NCI-H82 (cell line): ENCODE measurements at places on chromosomes 11 and 22.

- DNase-seq = no peak
These were observed 1.0 kb downstream of the CTR9 start for GRCh38 chr11:10752061-10752460.

- no peak for DNase-seq
These were observed 287.4 kb upstream of the PDGFD start for GRCh38 chr11:104451197-104451893.

DNA sequence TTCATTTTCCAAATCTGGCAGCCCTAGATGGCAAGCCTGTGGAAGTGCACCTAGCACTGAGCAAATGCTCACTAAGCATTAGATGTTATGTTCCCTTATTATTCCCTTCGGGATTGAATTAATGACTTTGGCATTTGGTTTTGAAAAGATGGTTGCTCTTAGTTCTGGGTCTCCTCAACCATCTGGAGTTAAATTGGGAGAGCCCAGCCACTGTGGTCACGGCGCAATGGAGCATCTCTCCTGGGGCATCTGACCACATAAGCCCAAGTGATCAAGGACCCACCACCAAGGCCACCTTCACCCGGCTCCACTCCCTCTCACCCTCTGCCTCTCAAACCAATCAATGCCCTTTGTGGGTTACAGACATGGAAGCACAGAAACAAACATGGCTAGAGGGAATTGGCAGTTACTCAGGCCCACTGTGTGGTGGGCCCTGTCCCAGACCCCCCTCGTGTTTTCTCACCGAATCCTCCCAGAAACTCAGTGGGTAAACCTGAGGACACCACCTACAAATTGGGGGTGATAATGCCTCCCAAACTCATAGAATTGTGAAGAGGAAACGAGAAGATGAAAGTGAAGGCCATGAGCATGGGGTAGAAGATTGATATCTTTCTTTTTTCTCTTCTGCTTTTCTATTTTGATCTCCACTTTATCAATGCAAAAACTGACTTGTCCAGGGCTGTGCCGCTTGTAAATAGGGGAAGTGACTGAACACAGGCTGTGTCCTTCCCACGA is 52.2 kb downstream of the IRAG1 start:
- DNase-seq = no peak

DNA sequence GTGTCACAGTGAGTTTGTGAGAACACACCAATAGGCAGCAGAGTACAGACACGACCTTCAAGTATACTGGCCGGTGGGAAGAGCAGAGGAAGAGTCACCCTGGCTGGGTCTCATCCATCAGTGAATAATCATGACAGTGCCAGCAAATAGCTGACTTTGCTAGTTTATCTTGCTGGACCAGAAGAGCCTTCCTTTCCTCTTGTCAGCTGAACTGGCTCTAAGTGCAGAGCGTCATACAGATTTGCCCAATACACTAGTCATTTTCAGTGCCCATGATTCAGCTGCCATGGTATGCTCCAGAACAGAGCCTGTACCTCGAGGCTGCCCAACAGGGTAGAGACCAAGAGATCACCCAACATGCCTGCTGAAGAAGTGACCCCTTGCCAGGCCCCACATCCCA is 82.9 kb upstream of the TBCEL start:
- no peak for DNase-seq

DNA sequence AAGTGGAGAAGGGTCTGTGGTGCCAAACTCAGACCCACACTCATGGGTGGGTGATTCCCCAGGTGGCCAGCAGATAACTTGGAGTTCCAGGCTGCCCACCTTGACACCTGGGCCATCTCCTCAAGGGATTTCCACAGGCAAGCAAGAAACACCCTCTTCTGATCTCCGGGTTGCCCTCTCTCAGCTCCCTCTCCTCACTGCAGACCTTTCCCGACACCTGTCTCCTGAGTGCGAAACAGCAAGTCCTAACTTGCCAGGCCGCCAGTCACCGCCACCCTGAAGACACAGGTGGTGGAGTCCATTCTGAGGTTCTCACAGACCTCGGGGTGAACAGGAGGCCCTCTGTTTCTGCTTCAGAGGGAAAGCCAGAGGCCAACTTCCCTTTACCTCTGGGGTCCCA is 16.6 kb downstream of the GALNT18 start:
- DNase-seq = no peak

- DNase-seq = no peak
These were observed 227.4 kb downstream of the INSC start for GRCh38 chr11:15342163-15342562.

DNA sequence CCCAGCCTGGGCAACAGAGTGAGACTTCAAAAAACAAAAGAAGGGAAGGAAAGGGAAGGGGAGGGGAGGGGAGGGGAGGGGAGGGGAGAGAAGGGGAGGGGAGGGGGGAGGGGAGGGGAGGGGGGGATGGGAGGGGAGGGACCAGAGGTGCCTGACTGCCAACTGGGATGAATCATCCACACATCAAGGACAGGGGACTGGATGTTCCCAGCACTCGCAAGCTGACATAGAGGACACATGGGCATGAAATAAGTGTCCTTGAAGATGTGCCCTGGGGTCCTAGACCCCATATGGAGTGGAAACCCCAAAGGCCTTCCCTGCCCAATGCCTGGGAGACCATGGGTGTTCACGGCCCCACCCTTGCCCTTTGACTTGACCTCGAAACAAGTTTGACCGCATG is 19.8 kb downstream of the TST start:
- no peak for DNase-seq

- DNase-seq = peak; percentile 62
These were observed 536.6 kb downstream of the SOX6 start for GRCh38 chr11:15819679-15820286.

DNA sequence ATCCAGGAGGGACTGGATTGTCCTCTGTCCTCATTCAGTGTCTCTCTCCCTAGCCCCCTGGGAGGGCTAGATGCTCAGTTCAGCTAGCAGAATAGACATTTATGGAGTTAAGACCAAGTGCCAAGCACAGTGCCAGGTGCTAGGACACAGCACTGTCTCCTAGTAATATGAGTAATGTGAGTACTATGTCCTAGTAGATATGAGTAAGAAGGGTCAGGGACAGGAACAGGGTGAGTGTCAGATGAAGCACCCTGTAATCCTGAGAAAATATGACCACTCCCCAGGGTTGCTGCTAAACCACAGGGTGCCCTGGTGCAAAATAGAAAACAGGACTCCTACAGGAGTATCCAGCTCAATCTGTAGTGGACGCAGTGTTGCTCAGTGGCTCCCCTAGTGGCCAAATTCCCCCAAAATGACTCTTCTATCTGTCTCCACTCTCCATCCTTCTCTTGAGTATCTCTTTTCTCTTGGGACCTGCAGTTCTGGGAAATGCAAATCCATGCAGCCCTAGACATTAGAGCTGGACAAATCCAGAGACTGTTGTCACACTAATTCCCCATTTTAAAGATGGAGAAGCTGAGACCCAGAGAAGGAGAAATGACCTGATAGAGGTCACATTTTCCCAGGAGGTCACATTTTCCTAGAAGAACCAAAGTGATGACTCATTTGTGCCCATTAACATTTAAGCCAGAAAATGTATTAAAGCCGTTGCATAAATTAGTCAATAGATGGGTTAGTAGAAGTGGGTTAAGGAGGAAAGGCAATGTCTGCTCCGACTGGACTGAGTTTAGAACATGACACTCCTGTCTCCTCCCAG is 214.3 kb downstream of the NXPE2 start:
- peak; percentile 34 for DNase-seq

- DNase-seq = no peak
These were observed 12.4 kb upstream of the SYN3 start for GRCh38 chr22:33070600-33070999.

DNA sequence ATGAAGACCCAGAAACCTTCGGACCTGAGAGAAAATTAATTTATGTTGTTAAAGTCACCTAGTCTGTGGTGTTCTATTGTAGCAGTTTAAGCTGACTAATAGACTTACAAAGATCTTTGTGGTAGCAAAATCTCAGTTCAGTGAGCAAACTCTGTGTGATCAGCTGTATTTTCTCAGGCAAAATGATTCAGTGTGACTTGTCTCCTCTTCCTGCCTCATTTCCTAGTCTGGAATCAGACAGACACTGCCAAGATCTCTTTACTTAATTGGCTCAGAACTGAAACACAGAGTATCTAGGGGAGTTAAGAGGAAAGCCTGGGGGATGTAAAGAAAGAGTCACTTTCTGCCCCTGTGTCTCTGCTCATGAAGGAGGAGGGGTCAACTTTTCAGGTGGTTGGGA is 564.7 kb downstream of the KCNA4 start:
- DNase-seq = peak; percentile 42

DNA sequence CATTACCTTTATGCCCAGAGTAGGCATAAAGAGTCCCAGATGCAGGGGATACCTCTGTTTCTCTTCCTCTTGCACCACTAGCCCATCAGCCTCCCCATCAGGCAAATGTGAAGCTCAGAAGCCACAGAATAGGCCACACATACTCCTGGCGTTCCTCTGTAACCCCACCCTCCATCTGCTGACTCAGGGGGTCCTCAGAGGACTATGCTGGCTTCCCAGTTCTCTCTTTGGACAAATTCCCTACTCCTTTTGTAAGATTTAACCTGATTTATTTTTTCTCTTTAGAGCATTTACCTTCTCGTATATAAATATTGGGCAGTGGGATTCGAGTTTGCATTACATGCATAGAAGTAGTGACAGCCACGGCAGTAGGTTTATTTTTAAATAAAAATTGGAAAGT is 262.3 kb upstream of the CADM1 start:
- DNase-seq = no peak

GRCh38 chr11:31802609-31802989 is 8.5 kb downstream of the PAX6 start:
- DNase-seq = no peak

GRCh38 chr11:12927886-12928285 is 81.2 kb upstream of the RASSF10 start:
- no peak for DNase-seq

- DNase-seq = peak; percentile 71
These were observed 67.3 kb upstream of the NUP50 start for GRCh38 chr22:45096256-45096907.

DNA sequence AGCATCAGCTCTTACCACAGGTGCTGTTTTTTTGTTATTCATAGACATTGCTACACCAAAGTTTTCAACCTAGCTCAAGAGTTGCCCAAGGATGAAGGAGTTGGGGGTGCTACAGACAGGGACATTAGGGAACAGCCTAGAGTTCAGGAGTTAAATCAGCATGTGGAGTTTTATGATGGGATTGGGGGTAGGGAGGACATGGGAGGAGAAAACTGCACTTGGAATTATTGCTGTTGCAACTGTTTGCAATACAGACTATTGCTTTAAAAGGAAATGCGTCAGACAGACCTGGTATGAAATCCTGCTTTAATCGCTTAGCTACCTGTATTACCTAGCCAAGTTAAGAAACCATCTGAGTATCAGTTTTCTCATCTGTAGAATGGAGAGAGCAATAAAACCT is 6.3 kb downstream of the TMA7B start:
- no peak for DNase-seq

DNA sequence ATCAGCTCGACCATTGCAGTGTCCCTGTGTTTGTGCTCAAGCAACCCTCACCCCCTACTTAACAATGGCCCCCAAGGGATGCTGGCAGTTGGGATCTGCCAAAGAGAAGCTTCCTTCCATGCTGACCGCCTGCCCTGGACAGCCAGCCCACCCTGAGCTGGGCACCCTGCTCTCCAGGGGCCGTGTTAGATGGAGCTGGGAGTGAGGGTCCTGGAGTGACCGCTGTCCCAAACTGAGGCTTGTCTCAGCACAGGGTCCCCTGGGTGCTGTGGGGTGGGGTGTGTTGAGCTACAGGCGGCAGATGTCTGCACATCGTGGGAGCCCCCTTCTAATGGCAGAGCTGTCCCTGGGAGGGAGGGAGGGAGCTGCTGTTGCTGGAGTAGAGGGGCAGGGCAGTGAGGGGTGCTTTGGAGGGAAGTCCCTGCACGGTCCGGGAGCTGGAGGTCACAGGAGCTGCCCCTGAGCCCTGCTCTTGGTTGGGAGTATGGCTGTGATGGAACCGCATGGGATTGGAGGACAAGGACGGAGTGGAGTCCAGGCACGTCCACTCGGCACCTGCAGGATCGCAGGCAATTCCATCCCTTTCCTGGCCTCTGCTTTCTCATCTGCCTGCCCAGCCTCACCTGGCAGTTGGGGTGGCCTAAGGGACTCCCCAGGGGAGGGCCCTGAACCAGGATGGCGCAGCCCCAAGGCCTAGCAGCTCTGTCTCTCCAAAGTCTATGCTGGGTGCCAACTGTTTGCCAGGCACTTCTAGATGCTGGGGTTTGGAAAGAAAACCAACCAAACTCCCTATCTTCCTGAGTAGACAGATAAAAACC is 126.3 kb downstream of the ARHGAP8 start:
- DNase-seq = no peak

- no peak for DNase-seq
These were observed at the start of gene RANBP1 for GRCh38 chr22:20115691-20116375. Gene RANBP1, plus strand, starts transcription at chr22:20116104. Its CDS starts 81 bp downstream, at chr22:20116185.

DNA sequence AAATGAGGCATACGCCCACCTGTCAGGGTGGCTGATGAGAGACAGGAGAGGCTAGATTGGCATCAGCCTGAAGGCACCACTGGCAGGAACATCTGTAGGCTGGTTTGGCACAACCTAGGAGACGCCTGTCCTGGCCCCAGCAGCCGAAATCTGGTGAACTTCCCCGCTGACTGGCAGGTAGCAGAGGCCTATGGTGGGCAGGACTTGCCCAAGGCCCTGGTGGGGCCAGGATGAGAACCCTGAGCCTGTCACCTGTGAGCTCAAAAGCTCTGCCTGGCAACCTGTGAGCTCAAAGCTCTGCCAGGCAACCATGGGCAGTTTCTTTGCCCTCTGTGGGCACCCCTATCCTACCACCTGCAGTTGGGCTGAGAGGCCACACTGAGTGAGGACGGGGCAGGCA is 2.5 kb downstream of the DERL3 start:
- no peak for DNase-seq

DNA sequence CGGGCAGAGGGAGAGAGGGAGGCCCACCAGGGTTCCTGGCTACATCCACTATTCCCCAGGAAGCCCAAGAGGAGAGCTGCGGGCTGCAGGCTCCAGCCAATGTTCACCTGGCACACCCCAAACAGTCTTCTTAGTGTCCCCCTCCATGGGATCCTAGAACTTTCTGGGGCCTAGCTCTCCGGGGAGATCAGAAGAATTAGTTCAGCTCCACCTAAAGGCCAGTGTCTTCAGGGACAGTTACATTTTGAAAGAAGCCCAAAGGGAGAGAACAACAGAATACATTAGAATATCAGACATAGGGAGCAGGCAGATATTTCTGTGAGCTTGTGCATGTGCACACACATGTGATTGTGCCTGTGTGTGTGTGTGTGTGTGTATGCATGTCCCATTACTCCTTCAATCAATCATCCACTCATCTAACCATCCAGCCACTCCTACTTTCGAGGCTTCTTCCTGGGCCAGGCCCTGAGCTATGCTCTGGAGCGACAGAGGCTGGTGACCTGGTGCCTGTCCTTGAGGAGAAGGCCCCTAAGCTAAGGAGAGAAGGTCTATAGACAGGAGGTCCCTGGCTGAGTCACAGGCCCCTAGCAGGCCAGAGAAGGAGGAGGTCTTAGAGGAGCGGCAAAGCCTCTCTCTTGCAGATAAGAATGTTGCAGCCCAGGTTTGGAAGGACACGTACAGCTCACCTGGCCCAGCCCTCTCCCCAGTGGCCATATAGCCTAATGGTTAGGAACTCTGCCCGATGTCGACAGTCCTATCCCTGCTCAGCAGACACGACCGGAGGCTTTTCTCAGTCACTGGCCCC is 165.5 kb downstream of the DSCAML1 start:
- no peak for DNase-seq

- no peak for DNase-seq
These were observed 37.0 kb downstream of the ENTHD1 start for GRCh38 chr22:39856588-39856987.
